ENCODE measurements at places on chromosomes 11 and 22.

DNA sequence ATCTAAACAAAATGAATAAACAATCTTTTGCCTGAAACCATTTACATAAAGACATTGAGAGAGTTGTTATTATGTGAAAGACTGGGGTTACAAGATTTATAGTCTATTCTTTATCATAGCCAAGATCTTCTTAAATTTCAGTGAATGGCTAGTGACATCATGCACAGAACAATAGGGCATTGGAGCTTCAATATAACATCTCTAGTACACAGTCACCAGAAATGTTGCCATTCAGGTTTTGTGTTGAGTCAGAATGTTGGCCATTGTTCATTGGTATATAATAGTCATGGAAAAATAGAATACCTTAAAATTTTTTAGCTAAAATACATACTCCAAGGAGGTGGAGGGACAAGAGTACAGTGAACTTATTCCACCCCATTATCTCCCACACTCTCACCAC lies 44.3 kb downstream of the SLC5A12 start:
- no peak for DNase-seq

GRCh38 chr11:65586676-65587075 lies 8.9 kb downstream of the KCNK7 start:
- peak; percentile 52 for DNase-seq

GRCh38 chr11:84914511-84914910 lies 712.6 kb downstream of the DLG2 start:
- no peak for DNase-seq

GRCh38 chr11:98104249-98104648 lies 916.5 kb upstream of the CNTN5 start:
- no peak for DNase-seq

DNA sequence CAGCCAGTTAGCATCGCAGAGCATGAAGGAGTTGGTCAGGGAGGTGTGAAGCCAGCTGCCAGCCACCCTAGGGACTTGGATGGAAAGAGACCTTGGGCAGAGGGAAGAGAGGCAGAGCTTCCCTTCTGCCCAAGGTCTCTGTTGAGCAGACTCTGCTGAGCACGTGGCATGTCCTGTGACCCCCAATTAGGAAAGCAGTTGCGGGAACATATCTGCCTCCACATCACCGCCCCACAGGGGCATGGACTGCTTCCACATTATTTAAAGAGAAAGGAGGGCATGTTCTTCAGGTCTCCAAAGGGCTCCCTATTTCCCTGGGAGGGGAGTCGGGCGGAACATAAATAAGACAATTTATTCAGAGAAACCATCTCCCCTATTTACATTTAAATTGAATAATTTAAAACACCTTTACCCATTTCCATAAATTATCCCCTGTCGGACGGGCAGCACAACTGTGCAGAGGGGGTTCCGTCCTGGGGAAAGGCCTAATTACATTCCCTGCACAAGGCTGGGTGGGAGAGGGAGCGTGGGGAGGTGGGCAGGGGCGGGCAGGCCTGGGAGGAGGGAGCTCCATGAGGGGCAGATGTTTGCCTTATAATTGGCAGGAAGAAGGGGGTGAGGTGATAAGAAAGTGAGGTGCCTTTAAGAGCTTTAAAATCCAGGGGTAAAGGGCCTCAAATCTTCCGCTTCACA lies 88.8 kb upstream of the THY1 start:
- no peak for DNase-seq

- DNase-seq, result peak; percentile 88
These were observed 35.5 kb upstream of the VWA5A start for GRCh38 chr11:124079631-124080326.

GRCh38 chr11:65862191-65862735 lies 2.0 kb downstream of the MUS81 start:
- no peak for DNase-seq

DNA sequence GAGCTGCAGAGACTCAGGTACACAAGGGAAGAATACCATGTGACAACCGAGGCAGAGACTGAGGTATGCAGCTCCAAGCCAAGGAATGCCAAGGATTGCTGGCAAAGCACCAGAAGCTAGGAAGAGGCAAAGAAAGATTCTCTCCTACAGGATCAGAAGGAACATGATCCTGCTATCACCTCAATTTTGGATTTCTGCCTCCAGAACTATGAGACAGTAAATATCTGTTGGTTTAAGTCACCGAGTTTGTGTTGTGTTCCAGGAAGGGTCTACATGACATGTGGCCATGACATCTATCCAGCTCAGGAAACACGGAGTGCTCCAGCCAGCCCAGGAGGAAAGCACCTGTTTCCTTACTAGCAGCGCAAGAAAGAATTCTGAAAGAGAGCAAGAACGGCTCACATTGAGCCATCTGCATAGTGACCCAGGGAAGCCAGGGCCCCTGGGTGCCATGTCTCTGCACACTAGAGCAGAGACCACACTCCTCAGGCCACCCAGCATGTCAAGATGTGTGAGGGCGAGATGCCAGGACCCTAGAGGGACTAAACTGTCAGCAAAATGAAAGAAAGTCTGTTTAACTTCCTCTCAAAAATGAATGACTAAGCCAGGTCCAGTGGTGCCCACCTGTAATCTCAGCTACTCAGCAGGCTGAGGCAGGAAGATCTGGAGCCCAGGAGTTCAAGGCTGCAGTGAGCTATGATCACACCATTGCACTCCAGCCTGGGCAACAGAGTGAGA lies 35.6 kb upstream of the GALNT18 start:
- DNase-seq, result no peak

- no peak for DNase-seq
These were observed 687 bp downstream of the ALKBH8 start for GRCh38 chr11:107564877-107565218.

GRCh38 chr22:31748490-31748889 lies 1.4 kb downstream of the PRR14L start:
- DNase-seq, result no peak

GRCh38 chr11:60788401-60789125 lies 3.4 kb downstream of the MS4A10 start:
- DNase-seq, result peak; percentile 18

DNA sequence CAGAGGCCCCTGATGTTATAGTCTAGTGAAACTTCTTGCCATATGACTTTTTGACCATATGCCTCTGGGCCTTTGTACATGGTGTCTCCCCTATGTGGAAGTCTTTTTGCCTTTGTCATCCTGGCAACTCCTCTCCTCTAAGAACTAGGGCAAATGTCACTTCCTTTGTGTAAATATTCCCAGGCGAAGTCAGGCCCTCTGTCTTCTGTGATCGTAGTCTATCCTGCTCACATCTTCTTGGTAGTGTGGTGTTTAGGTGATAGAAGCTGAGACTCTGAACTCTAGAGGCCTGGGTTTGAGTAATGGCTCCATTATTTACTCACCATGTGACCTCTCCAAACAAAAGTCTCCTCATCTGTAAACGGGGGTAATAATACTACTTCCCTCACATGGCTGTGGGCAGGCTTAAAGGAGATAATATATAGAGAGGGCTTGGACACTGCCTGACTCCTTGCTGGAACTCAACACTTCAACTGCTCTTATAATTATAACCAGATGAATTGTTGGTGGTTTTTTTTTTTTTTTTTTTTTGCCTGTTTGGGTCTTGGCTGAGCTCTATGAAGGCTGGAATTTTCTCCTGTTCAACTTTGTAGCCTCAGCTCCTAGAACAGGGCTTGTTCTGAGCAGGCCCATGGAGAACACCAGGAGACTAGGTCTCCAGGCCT lies 43.8 kb downstream of the INSC start:
- no peak for DNase-seq

- DNase-seq, result no peak
These were observed 10.8 kb downstream of the LARGE2 start for GRCh38 chr11:45933131-45933831.

DNA sequence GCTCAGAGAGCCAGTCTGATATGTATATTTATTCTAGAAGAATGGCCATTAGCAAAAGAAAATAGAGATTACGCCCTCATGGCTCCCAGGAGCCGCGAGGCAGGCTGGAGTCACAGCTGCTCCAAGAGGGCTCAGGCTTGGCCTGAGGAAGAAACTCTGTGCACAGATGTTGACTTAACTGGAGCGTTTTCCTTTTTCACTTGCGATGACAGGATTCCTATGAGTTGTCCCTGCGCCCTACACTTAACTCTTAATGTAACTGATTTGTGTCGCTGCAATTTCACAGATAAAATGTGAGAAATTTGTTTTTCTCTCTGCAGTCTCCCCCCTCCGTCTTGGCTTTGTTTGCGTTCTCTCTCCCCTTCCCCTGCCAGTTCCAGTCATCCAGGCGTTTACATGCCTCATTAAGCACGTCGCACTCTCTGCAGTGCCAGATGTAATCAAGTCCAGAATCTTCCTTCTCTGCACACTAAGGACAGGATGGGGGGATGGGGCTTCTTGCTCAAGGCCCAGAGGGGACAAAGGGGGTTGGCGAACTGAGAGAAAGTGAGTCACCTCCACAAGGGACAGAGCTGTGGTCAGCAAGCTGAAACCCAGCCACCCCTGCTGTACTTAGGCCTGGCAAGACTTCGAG lies 1060.1 kb downstream of the NTM start:
- no peak for DNase-seq

- DNase-seq, result no peak
These were observed 42.6 kb downstream of the SC5D start for GRCh38 chr11:121334973-121335710.

DNA sequence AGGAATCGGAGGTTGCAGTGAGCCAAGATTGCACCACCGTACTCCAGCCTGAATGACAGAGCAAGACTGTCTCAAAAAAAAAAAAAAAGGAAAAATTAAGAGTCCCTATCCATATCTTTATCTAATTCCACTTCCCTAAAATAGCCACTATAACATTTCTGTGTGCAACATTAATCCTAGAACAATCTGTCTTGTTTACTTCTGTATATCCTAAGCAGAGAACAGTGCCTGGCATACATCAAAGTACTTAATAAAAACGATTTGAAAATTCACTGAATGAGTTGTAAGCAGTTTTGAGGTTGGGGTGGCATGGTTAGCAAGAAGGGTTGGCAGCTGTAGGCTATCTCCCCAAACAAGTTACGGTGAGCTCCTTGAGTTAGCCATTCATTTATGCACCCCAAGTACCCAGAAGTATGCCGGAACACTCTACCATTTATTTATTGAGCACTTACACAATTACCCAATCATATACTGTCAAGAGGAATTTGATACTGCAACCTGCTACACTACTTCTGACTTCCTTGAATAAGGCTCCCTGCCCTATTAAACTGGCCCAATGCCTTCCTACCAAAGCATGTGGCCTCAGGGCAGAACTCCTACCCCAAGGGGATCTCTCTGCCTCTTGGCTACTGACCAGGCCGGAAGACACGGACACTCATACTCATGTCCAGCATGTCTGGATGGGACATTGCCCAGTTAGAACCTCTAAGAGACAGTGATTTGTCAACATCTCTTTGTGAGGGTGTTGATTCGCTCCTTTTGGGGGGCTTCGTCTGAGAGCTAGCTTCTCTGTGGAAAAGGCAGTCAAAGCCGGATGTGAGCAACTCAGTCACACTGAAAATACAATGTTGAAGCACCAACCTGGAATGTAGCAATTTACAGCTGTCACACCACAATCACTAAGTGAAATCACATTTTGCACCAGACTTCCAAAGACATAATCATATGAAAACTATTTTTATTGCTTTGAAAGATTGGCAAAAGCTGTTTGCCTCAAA lies 16.3 kb upstream of the TMEM41B start:
- DNase-seq, result no peak

DNA sequence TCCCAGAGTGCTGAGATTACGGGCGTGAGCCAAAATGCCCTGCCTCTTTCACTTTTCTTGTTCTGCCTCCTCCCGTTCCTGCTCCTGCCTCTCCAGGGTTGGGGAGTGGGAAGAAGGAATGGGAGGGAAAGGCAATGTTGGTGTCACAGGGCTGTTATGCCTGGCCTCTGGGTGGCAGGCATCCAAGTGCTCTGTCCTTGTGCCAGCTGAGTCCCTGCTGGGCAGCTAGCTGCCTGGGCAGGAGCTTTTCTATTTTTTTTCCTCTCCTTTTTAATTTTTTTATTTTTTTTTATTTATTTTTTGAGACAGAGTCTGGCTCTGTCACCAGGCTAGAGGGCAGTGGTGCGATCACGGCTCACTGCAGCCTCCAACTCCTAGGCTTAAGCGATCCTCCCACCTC lies 4.1 kb upstream of the SAC3D1 start:
- DNase-seq, result no peak

GRCh38 chr22:50532824-50533796 lies 3.3 kb upstream of the TYMP start:
- DNase-seq, result no peak

GRCh38 chr22:33057363-33057995 lies 702 bp downstream of the SYN3 start:
- no peak for DNase-seq

DNA sequence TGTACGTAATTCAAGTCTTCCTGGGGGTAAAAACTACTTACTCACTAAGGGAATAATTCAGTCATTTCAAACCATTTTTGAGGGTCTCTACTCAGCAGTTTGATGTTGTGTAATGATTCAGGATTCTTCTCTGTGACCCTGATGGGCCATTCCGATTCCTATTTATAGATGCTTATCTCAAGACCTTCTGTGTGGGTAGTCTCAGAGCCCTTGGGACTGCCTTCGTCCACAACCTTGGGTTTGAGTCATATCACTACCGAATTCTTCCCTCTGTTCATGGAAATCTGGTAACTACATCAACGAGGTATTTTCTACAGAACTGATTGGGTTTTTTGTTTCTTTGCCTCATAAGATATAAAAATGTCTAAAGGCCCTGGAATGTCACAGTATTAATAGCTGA lies 14.3 kb upstream of the CBX6 start:
- no peak for DNase-seq

DNA sequence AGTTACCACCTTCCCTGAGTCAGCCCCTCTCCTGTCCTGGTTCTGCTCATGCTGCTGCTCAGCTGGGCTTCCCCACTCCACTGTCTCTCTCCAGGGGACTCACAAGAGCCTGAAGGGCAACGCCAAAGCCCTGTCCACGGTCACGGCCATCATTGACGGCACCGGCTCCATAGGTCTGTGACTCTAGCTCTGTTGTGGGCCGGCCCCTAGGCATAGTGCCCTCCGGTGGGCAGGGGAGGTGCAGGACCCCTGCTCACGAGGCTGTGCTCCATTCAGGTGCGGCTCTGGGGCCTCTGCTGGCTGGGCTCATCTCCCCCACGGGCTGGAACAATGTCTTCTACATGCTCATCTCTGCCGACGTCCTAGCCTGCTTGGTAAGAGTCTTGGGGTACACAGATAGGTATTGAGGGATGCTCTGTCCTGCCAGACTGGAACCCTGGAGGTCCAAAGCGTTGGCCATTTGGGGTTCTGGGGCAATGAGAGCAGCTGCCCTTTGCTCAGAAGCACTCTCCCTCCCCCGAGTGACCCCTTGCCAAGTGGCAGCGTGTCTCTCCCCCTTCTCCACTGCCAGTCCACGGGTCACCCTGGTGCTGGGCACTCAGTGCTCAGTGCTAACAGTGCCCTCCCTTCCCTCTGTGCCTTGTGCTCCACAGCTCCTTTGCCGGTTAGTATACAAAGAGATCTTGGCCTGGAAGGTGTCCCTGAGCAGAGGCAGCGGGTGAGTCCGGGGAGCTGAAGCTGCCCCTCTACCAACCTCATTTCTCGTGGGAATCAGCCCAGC lies 22.4 kb downstream of the SLC37A2 start:
- no peak for DNase-seq

- DNase-seq, result no peak
These were observed 2.3 kb downstream of the EXT2 start for GRCh38 chr11:44097821-44098220.

GRCh38 chr22:25668437-25668836 lies 73.6 kb upstream of the MYO18B start:
- DNase-seq, result no peak
